ENCODE measurements at places on chromosomes 1 and 21. TPM values are rescaled to one million over a fixed set of nuclear protein-coding genes. Genes with fewer than 3 reads are reported as not detected.

- H3K4me1 ChIP-seq = peaks cover 78% of the 10 kb centered on the region
- H3K27ac ChIP-seq = peak overlapping the region; percentile 91
- no peaks in the 10 kb centered on the region for H3K27me3 ChIP-seq
- H3K36me3 ChIP-seq = peaks cover 44% of the 10 kb centered on the region
- no peak for DNase-seq
Observed at GRCh38 chr1:111618961-111619634, 491 bp upstream of the RAP1A start.

DNA sequence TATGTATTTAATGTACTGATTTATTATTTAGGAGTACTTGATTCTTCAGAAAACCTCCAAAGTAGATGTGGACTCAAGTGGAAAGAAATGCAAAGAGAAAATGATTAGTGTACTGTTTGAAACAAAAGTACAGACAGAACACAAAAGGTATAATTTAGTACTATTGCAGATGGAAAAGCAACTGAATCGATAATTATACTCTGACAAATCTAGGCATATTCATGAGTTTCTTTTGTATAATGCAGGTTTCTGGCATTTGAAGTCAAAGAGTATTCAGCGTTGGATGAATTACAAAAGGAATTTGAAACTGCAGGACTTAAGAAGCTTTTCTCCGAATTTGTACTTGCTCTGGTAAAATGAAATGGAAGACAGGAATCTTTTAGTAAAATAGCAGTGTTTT is 12.5 kb downstream of the RWDD3 start:
- no peaks in the 10 kb centered on the region for H3K4me1 ChIP-seq
- no peak overlapping the region for H3K4me3 ChIP-seq
- peaks cover 19% of the 10 kb centered on the region for H3K36me3 ChIP-seq
- DNase-seq = no peak

GRCh38 chr21:16046656-16047330 is 317.0 kb downstream of the USP25 start:
- H3K27me3 ChIP-seq = no peaks in the 10 kb centered on the region
- no peaks in the 10 kb centered on the region for H3K36me3 ChIP-seq
- H3K27ac ChIP-seq = no peak overlapping the region
- H3K4me3 ChIP-seq = no peak overlapping the region

DNA sequence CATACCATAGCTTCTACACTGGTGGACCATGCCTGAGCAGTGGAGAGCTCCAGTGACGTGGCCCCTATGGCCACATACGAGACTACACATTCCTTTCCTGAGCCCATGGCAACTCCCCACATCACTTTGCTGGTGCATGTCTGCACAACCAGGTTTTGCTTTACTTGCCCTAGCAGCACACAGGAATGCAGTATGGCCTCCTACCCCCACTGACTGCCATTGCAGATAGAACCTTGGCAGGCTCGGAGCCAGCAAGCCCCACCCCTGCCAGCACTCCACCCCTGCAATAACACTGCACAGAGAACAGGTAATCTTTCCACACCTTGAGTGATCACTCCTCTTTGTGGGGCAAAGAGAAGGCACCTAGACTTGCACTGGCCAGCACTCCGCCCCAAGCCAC is 531.9 kb upstream of the CAMK1G start:
- no peak overlapping the region for H3K27ac ChIP-seq
- no peak for DNase-seq
- H3K4me3 ChIP-seq = no peak overlapping the region

Gene PDXK
- total RNA-seq = 135 TPM

DNA sequence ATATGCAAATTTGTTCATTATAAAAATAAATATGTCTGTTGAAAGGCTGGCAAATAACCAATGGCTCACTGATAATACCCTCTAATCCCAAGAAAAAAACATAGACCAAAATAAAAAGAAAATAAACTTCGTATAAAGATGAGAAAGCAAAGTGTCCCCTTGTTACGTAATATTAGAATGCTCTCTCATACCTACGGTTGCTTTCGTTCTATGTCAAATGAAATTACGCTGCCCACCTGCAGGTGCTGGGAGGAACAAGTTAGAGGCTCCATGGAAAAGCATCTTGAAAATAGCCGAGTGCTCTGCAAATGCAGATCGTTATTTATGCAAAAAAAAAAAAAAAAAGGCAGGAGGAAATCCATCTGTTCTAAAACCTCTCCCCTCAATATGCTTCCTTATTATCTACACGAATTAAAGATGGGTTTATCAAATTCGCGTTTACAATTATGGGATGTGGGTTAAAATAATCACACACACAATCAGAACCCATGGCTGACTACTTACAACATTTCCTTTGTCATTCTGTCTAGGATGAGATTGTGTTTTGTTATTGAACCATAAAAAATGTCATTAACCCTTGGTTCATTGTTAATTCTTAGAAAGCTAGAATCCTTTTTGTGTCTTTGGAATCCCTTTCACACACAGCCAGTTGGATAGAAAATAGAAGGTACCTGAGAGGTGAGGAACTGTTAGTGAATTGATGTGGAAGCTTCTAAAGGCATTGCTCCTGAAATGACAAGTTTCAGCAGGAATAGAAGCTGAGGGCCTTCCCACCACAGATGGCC is 268.6 kb downstream of the SETD4 start:
- peaks cover 3% of the 10 kb centered on the region for H3K27me3 ChIP-seq
- no peak overlapping the region for H3K4me3 ChIP-seq
- no peak overlapping the region for H3K27ac ChIP-seq
- no peaks in the 10 kb centered on the region for H3K36me3 ChIP-seq
- no peak for DNase-seq

- no peak overlapping the region for H3K4me3 ChIP-seq
- H3K4me1 ChIP-seq = peaks cover 55% of the 10 kb centered on the region
- H3K36me3 ChIP-seq = peaks cover 18% of the 10 kb centered on the region
- H3K27me3 ChIP-seq = no peaks in the 10 kb centered on the region
- peak overlapping the region; percentile 43 for H3K27ac ChIP-seq
- no peak for DNase-seq
Observed at GRCh38 chr21:44865561-44866280, 7.8 kb downstream of the PTTG1IP start.

GRCh38 chr21:41712730-41713129 is 54.1 kb downstream of the RIPK4 start:
- H3K36me3 ChIP-seq = no peaks in the 10 kb centered on the region
- no peak overlapping the region for H3K27ac ChIP-seq
- peaks cover 33% of the 10 kb centered on the region for H3K27me3 ChIP-seq
- H3K4me3 ChIP-seq = no peak overlapping the region
- H3K4me1 ChIP-seq = peaks cover under 1% of the 10 kb centered on the region
- no peak for DNase-seq

Gene DIRAS3
- not detected for total RNA-seq

DNA sequence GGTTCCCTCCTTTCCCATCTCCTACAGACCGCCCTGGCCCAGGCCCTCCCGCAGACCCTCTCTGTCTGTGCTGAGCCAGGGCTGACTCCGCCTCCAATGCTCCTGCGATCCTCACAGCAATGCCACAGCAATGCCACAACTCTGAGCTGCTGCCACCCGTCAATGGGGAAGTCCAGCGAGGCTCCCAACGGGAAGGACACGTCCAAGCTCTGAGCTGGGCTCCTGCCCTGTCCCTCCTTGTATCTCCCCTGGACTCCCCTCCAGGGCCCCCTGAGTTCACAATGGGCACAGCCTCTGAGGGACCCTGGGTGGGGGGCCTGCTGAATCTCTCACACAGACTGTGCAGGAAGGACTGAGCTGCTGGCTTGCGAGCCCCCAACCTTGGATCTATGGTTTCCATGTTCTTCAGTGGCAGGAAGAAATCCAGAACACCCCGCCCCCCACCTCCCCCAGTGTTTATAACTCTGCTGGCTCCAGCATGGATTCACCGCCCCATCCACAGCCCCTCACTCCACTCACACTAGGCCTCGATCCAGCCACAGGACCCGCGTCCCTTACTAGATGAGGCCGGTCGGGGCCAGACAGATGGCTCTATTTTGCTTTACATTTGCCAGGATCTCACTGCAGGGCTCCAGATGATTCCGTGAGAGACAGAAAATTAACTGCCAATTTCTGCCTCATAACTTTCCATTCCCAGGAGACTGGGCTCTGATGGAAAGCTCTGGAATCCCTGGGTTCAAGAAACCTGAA is 338.0 kb downstream of the MATN1 start:
- peaks cover 4% of the 10 kb centered on the region for H3K27me3 ChIP-seq
- no peak for DNase-seq
- H3K4me1 ChIP-seq = no peaks in the 10 kb centered on the region
- H3K36me3 ChIP-seq = no peaks in the 10 kb centered on the region
- H3K27ac ChIP-seq = no peak overlapping the region

- peaks cover 6% of the 10 kb centered on the region for H3K4me1 ChIP-seq
- no peak for DNase-seq
- no peak overlapping the region for H3K4me3 ChIP-seq
Observed at GRCh38 chr1:183942933-183943693, 94.4 kb downstream of the COLGALT2 start.

DNA sequence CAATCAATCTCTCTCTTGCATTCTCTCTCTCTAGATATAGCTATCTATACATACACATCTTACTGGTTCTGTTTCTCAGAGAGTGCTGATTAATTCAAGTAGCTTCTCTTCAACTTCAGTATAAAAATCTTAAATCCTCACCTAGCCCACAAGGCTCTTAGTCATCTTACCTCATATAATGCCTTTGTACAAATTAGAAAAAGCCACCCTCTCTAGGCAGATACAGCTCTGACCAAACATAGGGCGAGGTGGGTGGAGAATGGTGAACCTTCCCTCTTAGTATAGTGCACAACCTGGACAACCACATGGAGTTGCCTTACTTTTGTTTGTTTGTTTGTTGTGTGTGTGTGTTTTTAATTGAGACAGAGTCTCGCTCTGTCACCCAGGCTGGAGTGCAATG is 5.1 kb upstream of the INAVA start:
- H3K27me3 ChIP-seq = peaks cover 52% of the 10 kb centered on the region
- H3K27ac ChIP-seq = no peak overlapping the region
- DNase-seq = no peak
- peaks cover 36% of the 10 kb centered on the region for H3K4me1 ChIP-seq

DNA sequence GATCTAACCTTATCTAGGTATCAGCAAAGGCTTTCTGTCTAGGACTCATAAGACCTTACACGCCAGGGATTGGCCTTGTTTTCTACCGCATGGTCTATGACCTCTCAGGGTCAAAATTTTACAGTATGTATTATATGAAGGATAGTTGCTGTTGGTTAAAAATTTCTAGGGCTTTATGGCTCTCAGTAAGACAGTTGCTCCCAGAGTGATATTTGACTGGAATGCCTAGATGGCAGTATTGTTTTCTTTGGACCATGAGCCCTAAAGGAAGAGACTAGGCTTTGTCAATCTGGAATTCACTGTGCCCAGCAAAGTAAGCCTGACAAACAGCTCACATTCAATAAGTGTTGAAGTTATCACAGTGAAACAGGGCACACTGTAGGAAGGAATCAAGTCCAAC is 37.6 kb downstream of the C1orf87 start:
- no peaks in the 10 kb centered on the region for H3K4me1 ChIP-seq
- no peaks in the 10 kb centered on the region for H3K36me3 ChIP-seq
- H3K27ac ChIP-seq = no peak overlapping the region
- peaks cover 2% of the 10 kb centered on the region for H3K27me3 ChIP-seq
- DNase-seq = no peak

GRCh38 chr1:31364561-31365250 is 8.2 kb downstream of the FABP3 start:
- H3K27me3 ChIP-seq = no peaks in the 10 kb centered on the region
- no peak overlapping the region for H3K4me3 ChIP-seq
- no peaks in the 10 kb centered on the region for H3K4me1 ChIP-seq
- no peak for DNase-seq
- no peak overlapping the region for H3K27ac ChIP-seq

GRCh38 chr1:169309178-169310166 is 58.1 kb downstream of the NME7 start:
- no peaks in the 10 kb centered on the region for H3K27me3 ChIP-seq
- peaks cover 20% of the 10 kb centered on the region for H3K4me1 ChIP-seq
- no peak for DNase-seq
- H3K36me3 ChIP-seq = peaks cover 6% of the 10 kb centered on the region
- no peak overlapping the region for H3K27ac ChIP-seq
